Dorsolateral prefrontal cortex (tissue), 122 donors: ENCODE measurements at places on chromosomes 13 and 19.
A peak's percentile ranks its signal among the peaks of the same experiment; 100 is the strongest.

DNA sequence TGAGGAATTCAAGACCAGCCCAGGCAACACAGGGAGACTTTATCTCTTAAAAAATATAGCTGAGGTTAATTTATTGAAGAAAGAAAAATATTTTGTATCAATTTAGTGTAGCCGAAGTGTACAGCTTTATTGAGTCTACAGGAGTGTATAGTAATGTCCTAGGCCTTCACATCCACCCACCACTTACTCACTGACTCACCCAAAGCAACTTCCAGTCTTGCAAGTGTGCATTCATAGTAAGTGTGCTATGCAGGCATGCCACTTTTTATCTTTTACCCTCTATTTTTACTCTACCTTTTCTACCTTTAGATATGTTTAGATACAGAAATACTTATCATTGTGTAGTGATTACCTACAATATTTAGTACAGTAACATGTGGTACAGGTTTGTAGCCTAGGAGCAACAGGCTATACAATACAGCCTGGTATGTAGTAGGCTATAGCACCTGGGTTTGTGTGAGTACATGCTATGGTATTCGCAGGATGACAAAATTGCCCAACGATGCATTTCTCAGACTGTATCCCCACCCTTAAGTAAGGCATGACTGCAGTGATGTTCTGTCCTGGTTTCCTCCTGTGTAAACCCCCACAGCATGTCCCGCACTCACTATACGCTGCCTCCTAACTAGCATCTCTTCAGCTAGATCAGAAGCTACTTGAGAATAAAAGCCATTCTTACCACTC, 15.3 kb upstream of the ATP12A start:
- DNase-seq: no peak

GRCh38 chr13:65584126-65584525, 1646.0 kb downstream of the PCDH9 start:
- DNase-seq: no peak

DNA sequence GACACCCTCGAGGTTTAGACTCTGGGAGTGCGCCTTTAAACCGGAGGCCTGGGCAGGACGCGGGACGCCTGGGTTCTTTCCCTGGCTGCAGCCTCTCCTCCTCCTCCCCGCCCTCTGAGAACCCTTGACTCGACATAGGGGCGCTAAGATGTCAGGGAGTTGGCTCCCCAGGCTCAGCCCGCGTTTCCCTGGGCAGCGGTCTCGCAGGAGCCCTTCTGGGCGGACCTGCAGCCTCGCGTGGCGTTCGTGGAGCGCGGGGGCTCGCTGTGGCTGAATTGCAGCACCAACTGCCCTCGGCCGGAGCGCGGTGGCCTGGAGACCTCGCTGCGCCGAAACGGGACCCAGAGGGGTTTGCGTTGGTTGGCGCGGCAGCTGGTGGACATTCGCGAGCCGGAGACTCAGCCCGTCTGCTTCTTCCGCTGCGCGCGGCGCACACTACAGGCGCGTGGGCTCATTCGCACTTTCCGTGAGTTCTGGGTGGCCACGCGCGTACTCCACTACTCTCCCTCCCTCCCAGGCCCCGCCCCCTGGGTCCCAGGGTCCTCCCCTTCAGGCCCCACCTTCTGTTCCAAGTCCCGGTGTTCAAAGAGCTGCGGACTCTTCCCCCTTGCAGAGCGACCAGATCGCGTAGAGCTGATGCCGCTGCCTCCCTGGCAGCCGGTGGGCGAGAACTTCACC, 1.3 kb downstream of the ICAM5 start:
- peak; percentile 79 for DNase-seq

DNA sequence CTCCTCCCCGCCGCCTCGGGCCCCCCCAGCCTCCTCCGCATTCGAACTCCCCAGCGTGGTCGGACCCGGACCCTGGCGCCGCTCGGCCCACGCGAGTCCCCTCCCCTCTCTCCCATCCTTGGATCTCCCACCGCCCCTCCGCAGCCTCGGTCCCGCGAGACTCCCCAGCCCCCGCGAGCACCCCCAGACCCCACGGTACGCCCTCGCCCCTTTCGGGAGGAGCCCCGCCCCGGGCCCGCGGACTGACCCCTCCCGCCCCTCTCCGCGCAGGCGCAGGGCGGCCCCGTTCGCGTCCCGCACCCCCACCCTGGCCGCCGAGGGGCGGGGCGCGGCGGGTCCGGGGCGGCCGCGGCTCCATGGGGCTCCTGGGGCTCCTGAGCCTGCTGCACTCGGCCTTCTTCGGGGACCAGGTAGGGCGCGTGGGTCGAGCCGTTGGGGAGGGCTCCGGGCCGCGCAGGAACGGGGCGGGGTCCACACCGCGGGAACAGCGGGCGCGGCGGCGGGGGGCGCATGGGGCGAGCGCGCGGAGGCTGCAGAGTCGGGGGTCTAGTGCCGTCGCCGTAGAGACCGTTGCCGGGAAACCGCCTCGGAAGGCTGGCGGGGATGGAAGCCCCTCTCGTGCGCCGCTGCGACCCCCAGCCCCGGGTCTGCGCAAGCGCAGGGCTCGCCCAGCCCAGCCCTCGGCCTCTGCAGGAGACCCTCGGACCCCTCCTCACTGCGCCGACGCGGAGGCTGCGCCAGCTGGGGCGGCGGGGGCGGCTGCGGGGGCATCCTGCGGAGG, 3.8 kb upstream of the APC2 start:
- DNase-seq: no peak

DNA sequence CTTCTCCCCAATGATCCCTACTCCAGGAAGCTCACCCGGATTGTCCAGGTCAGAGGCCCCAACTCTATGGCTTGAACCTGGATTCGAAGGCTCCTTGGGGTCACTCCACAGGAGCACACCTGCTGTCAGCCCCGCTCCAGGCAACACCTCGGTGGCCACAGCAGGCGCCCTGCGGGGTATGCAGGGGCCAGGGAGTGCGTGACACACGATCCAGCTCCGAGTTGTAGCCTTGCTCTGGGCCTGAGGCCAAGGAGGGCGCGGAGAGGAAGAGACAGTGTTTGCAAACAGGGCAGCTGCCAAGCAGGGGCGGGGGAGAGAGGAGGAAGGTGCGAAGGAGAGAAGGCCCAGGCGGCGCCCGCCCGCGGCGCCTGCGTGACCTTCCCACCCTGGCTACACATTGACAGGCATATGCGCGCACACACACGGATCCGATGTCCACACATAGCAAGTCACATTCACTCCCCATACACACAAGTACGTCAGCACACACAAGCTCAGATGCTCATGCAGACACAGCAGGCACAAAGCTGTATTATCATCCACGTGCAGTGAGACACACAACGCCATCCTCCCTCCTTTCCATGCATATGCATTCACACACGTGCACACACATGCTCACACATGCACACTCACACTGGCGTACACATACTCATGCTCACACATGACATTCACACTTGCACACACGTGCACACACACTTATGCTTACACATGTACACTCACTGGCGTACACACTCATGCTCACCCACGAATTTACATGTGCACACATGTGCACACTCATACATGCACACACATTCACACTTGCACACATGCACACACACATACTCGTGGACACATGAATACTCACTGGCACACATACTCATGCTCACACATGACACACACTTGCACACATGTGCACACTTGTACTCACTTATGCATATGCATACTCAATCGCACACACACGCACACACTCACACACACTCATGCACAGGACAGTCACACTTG, 10.4 kb downstream of the SBK2 start:
- DNase-seq: peak; percentile 62

GRCh38 chr13:57644106-57644505, 12.6 kb downstream of the PCDH17 start:
- DNase-seq: no peak

- DNase-seq: no peak
Observed at GRCh38 chr19:18606281-18607225, at the start of gene CRLF1. Gene CRLF1, minus strand, starts transcription at chr19:18606799. Its CDS starts 143 bp downstream, at chr19:18606656.

GRCh38 chr13:27182844-27183497, 11.4 kb upstream of the USP12 start:
- no peak for DNase-seq
